CD14-positive monocyte (primary cell): ENCODE measurements at places on chromosomes 16 and 17.

DNA sequence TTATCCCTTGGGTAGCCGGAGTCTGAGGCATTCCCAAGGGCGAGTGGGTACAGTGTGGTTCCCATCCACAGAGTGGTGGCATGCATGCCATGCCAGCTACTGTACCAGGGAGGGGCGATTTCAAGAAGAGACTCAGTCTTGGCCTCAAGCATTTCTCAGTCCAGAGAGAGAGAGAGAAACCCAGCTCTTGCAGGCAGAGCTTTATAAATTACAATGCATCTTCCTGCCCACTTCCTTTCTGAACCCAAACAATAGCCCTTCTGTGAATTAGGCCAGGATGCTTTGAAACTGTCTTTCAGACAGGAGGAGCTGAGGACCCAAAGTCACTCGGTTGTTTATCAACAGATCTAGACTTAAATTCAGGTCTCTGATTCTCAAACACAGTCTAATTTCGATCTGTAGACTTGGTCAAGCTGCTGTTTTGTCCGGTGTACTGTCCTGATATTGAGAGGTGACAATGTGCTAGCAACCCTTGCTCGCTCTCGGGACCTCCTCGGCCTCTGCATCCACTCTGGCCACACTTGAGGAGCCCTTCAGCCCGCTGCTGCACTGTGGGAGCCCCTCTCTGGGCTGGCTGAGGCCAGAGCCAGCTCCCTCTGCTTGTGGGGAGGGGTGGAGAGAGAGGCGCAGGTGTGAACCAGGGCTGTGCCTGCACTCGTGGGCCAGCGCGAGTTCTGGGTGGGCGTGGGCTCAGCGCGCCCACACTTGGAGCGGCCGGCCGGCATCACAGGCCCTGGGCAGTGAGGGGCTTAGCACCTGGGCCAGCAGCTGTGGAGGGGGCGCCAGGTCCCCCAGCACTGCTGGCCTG lies 408.0 kb downstream of the UTP18 start:
- no peaks in the 10 kb centered on the region for H3K27me3 ChIP-seq
- no peaks in the 10 kb centered on the region for H3K4me1 ChIP-seq
- no peak overlapping the region for H3K27ac ChIP-seq
- H3K4me3 ChIP-seq, result no peak overlapping the region
- no peak for DNase-seq

GRCh38 chr16:77063676-77064016 lies 127.3 kb upstream of the MON1B start:
- H3K27me3 ChIP-seq, result no peaks in the 10 kb centered on the region
- H3K36me3 ChIP-seq, result no peaks in the 10 kb centered on the region
- H3K4me1 ChIP-seq, result no peaks in the 10 kb centered on the region
- no peak overlapping the region for H3K27ac ChIP-seq

DNA sequence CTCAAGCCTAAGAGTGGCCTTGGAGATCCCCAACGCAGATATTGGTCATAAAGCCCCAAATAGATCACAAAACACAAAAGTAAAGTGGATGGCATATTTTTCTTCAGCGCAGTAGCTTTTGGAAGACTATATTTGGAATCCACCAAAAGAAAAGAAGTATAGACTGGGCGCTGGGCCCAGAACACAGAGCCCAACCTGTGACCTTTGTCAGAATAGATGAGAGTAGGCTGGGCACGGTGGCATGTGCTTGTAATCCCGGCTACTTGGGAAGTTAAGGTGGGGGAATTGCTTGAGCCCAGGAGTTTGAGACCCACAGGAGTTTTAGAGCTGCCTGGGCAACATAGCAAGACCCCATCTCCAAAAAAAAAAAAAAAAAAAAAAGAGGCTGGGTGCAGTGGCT lies 14.6 kb downstream of the SCIMP start:
- peaks cover 68% of the 10 kb centered on the region for H3K36me3 ChIP-seq
- H3K27ac ChIP-seq, result no peak overlapping the region
- H3K4me3 ChIP-seq, result no peak overlapping the region
- H3K4me1 ChIP-seq, result peaks cover 32% of the 10 kb centered on the region
- no peak for DNase-seq

GRCh38 chr17:5362162-5362811 lies 57.2 kb downstream of the NUP88 start:
- H3K4me1 ChIP-seq, result no peaks in the 10 kb centered on the region
- H3K27ac ChIP-seq, result no peak overlapping the region
- peaks cover 95% of the 10 kb centered on the region for H3K36me3 ChIP-seq
- DNase-seq, result no peak
- H3K4me3 ChIP-seq, result no peak overlapping the region
- H3K27me3 ChIP-seq, result no peaks in the 10 kb centered on the region

GRCh38 chr16:58088091-58088490 lies 41.1 kb downstream of the CFAP20 start:
- no peak overlapping the region for H3K27ac ChIP-seq
- H3K4me3 ChIP-seq, result no peak overlapping the region
- H3K4me1 ChIP-seq, result no peaks in the 10 kb centered on the region

GRCh38 chr16:83835586-83836566 lies 28.1 kb downstream of the HSBP1 start:
- no peaks in the 10 kb centered on the region for H3K36me3 ChIP-seq
- no peak for DNase-seq
- H3K27ac ChIP-seq, result no peak overlapping the region
- peak overlapping the region; percentile 41 for H3K4me3 ChIP-seq

DNA sequence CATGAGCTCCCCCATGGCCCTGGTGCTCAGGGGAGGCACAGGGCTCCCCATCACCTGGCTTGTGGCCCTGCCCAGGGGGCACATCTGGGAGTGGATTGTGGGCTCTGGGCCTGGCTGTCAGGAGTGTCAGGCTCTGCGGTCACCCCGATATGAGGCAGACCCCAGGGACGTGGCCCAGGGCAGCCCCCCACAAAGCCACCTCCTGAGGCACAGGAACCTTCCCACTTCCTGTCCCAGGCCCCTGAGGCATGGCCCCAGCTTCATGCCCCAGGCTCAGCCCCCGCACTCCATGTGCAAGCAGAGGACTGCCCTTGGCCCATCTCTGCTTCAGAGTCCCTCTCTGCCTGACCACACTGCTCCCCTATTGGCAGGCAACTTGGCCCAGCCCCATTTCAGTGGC lies 160.3 kb downstream of the PCTP start:
- no peak overlapping the region for H3K27ac ChIP-seq
- no peaks in the 10 kb centered on the region for H3K36me3 ChIP-seq
- no peak for DNase-seq
- H3K4me3 ChIP-seq, result no peak overlapping the region
- no peaks in the 10 kb centered on the region for H3K4me1 ChIP-seq

DNA sequence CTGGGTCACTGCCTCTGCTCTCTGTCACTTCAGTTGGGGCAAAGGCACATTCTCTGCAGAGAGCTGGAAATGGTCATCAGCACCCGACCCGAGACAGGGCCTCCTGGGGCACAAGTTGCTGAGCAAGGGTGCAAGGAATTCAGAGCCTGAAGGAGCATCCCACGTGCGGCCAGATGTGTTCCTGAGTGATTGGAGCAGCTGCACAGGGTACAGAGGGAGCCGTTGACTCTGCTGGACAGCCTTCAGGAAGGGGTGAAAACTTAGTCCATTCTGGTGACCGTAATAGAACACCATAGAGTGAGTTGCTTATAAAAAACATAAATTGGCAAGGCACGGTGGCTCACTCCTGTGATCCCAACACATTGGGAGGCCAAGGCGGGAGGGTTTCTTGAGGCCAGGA lies 106.8 kb downstream of the CCDC182 start:
- H3K4me3 ChIP-seq, result no peak overlapping the region
- no peaks in the 10 kb centered on the region for H3K36me3 ChIP-seq
- no peak for DNase-seq

GRCh38 chr16:7055443-7055842 lies 277.2 kb upstream of the RBFOX1 start:
- H3K4me3 ChIP-seq, result no peak overlapping the region
- no peaks in the 10 kb centered on the region for H3K4me1 ChIP-seq
- DNase-seq, result no peak
- H3K27ac ChIP-seq, result no peak overlapping the region
- no peaks in the 10 kb centered on the region for H3K27me3 ChIP-seq

DNA sequence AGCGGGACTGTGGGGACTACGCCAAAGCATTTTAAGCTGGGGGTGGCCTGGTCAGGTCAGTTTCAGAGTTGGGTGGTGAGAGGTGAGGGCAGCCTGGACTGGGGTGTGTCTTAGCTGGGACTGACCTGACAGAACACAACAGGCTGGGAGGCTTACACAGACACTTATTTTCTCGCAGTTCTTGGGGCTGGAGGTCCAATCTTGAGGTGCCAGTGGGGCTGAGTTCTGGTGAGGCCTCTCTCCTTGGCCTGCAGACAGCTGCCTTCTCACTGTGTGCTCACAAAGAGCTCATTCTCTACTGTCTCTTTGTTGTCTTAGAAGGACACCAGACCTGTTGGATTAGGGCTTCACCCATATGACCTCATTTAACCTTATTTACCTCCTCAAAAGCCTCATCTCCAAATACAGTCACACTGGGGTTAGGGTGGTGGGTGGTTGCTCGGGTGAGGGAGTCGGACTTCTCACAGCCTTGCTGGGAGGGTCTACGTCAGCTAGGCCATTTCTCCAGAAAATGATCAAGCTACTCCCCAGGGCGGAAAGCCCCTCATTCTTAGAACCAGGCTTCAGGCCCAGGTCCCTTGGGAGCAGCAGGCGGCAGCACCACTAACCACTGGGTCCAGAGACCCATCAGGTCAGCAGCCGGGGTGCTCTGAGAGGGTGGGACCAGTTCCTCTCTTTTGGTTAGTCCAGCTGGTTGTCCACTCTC lies 149.3 kb downstream of the RAB11FIP4 start:
- H3K4me1 ChIP-seq, result no peaks in the 10 kb centered on the region
- H3K4me3 ChIP-seq, result no peak overlapping the region
- H3K27ac ChIP-seq, result no peak overlapping the region
- DNase-seq, result no peak
- H3K27me3 ChIP-seq, result no peaks in the 10 kb centered on the region

DNA sequence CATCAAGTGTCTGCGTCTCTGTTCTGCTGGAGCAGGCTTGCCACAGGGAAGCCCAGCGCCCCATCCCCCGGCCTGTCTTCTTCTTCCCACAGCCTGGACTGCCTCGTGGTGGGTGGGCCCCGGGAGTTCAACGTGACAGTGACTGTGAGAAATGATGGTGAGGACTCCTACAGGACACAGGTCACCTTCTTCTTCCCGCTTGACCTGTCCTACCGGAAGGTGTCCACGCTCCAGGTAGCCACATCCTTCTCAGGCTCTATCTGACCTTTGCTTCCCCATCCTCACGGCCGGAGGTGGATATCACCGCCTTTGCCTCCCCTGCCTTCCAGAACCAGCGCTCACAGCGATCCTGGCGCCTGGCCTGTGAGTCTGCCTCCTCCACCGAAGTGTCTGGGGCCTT lies 29.8 kb upstream of the ITGAX start:
- H3K27ac ChIP-seq, result no peak overlapping the region
- H3K4me3 ChIP-seq, result no peak overlapping the region
- no peaks in the 10 kb centered on the region for H3K27me3 ChIP-seq
- no peaks in the 10 kb centered on the region for H3K4me1 ChIP-seq

GRCh38 chr17:36204724-36205500 lies 6.0 kb upstream of the CCL4L2 start:
- H3K4me3 ChIP-seq, result no peak overlapping the region
- no peaks in the 10 kb centered on the region for H3K36me3 ChIP-seq
- no peak overlapping the region for H3K27ac ChIP-seq
- H3K27me3 ChIP-seq, result no peaks in the 10 kb centered on the region
- DNase-seq, result no peak

- H3K27me3 ChIP-seq, result no peaks in the 10 kb centered on the region
- no peaks in the 10 kb centered on the region for H3K36me3 ChIP-seq
- H3K27ac ChIP-seq, result no peak overlapping the region
- no peak for DNase-seq
- no peak overlapping the region for H3K4me3 ChIP-seq
- no peaks in the 10 kb centered on the region for H3K4me1 ChIP-seq
These were observed 59.7 kb upstream of the ZNF469 start for GRCh38 chr16:88323041-88323440.

- peak; percentile 71 for DNase-seq
- H3K27me3 ChIP-seq, result no peaks in the 10 kb centered on the region
- H3K4me3 ChIP-seq, result no peak overlapping the region
- H3K36me3 ChIP-seq, result no peaks in the 10 kb centered on the region
- H3K27ac ChIP-seq, result peak overlapping the region; percentile 86
- H3K4me1 ChIP-seq, result peaks cover 55% of the 10 kb centered on the region
These were observed 16.7 kb downstream of the SOCS3 start for GRCh38 chr17:78343187-78343542.

DNA sequence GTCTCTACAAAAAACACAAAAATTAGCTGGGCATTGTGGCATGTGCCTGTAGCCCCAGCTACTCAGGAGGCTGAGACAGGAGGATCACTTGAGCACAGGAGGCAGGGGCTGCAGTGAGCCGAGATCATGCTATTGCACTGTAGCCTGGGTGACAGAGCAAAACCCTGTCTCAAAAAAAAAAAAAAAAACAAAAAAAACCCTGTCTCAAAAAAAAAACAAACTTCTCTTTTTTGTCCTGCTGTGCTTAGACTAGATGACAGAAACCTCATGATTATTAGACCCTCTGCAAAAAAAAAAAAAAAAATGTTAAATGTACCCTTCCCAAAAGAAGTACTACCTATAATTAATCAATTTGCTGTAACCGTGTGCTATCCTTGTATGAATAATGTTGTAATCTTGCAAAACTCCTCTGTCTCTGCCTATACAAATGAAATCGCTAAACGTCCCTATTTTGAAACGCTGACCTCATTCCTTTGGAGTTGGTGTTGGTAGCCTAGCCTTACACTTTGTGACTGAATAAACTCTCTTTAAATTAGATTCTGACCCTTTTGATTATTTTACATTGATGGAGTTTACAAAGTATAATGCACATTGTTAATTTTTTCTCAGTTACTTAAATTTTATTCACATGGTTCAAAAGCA lies 13.6 kb upstream of the DHRS7B start:
- H3K27me3 ChIP-seq, result no peaks in the 10 kb centered on the region
- peaks cover 28% of the 10 kb centered on the region for H3K4me1 ChIP-seq
- no peaks in the 10 kb centered on the region for H3K36me3 ChIP-seq
- H3K4me3 ChIP-seq, result no peak overlapping the region
- DNase-seq, result peak; percentile 25

GRCh38 chr17:61160204-61160603 lies 239.4 kb upstream of the TBX2 start:
- no peaks in the 10 kb centered on the region for H3K36me3 ChIP-seq
- H3K4me1 ChIP-seq, result no peaks in the 10 kb centered on the region
- H3K27ac ChIP-seq, result no peak overlapping the region
- no peaks in the 10 kb centered on the region for H3K27me3 ChIP-seq
- no peak overlapping the region for H3K4me3 ChIP-seq
- no peak for DNase-seq

DNA sequence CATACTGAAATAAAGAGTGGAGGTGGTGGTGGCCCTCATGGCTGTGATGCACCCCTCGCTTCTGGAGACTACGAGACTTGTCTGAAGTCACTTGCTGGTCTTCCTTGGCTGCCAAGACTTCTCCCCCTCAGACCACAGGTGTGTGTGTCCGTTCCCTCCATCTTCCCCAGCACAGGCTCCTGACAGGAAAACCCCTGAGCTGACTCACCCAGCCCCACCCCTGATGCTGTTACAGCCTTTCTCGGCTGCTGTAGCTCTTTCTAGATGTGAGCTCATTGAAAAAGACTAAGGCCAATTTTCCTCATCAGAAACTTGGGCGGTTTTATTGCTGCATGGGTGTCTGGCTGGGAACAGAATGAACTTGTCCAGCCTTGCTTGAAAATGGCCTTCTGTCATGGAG lies 296.9 kb downstream of the TMEM114 start:
- H3K4me1 ChIP-seq, result no peaks in the 10 kb centered on the region
- DNase-seq, result no peak
- H3K27ac ChIP-seq, result no peak overlapping the region
